SK-N-MC (cell line): ENCODE measurements at places on chromosomes 3 and 15.

- DNase-seq, result no peak
These were observed at the start of gene TM6SF1 for GRCh38 chr15:83106994-83107840. Gene TM6SF1 (plus strand): TSS chr15:83107645. CDS start chr15:83107681, 36 bp downstream.

- no peak for DNase-seq
These were observed 210.2 kb downstream of the NR1D2 start for GRCh38 chr3:24155276-24155675.

DNA sequence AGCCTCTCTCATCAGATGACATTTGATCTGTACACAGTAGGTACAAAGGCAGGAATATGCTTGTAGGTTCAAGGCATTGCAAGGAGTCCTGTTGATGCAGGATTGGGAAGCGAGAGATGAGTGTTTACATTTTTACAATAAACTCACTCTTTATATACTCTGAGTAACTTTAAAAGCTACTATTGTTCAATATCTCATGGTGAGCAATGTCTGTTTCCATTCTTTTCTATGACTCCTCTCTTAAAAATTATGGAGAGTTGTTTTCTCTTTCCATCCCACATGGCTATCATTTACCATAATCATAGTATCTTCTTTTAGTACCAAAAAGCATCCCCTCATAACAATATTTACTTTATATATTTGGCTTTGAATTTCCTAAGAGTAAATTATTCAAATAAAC is 314.0 kb upstream of the CDIN1 start:
- DNase-seq, result no peak

DNA sequence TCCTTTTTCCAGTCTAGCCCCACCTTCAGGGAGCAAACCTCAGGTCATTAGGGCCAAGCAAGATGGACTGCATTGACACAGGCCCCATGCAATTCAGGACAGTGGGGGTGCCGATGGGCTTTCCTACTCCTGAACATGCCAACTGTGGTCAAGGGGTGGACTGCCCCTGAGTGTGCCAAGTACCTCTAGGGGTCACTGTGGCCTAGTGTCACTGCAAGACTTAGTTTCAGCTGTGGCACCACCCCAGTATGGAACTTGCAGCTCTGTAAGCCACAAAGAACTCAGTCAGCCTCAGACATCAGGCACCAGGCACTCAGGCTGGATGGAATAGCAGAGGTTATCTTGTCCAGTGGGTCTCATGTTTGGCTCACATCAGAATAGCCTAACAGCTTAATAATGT is 32.3 kb downstream of the EXOG start:
- DNase-seq, result no peak

DNA sequence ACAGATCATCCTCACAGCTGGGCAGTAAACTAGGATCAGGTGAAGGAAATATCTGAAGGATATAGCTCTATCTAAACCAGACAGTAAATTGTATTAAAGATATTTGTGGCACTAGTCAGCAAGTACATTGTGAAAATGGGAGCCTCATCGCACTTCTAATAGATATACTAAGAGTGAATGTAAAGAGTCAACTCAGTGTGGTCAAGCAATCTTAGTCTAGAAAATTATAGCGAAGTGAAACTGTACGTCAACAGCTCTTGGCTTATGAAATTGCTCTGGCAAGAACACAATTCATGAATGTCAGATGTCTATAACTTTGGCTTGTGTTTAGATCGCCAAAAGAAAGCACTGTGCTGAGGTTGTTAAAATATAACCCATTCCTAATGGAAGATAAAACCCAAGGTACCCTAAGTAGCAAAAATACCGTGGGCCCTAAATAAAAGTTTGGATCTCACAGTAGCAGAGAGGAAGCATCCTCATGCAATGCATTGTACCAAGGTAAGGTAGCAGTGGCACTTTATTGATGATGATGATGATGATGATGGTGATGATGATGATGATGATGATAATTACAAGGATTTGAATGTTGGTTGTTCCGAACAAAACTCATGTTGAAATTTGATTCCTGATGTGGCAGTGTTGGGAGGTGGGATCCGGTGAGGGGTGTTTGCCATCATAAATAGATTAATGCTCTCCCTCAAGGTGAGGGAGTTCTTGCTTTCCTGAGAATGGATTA is 228.5 kb downstream of the UNC13C start:
- no peak for DNase-seq

DNA sequence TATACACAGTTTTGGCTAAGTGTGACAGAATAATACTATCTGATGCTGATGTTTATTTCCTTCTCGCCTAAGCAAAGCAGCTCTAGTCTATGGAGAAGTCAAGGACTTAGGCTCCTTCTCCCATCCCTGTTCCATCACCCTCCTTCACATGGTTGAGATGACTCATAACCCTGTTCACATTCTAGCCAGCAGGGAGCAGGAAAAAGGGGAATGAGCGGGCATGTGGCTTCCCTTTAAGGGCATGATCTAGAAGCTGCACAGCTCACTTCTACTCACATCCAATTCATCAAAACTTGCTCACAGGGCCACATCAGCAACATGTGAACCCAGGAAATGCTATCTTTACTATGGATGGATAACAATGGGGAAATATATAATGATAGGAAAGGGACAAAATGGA is 40.9 kb downstream of the CBLB start:
- DNase-seq, result no peak

DNA sequence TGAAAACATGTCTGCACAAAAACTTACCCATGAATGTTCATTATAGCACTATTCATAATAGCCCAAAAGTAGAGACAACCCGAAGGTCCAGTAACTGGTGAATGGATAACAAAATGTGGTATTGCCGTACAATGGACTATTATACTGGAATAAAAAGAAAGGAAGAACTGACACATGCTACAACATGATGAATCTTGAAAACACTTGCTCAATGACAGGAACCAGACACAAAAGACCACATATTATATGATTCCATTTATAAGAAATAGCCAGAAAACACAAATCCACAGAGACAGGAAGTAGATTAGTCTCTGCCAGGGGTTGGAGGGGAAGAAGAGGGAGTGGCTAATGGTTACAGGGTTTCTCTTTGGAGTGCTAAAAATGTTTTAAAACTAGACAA is 18.3 kb downstream of the SHC4 start:
- DNase-seq, result no peak

- DNase-seq, result no peak
These were observed 774.7 kb downstream of the MECOM start for GRCh38 chr3:168888781-168889180.

DNA sequence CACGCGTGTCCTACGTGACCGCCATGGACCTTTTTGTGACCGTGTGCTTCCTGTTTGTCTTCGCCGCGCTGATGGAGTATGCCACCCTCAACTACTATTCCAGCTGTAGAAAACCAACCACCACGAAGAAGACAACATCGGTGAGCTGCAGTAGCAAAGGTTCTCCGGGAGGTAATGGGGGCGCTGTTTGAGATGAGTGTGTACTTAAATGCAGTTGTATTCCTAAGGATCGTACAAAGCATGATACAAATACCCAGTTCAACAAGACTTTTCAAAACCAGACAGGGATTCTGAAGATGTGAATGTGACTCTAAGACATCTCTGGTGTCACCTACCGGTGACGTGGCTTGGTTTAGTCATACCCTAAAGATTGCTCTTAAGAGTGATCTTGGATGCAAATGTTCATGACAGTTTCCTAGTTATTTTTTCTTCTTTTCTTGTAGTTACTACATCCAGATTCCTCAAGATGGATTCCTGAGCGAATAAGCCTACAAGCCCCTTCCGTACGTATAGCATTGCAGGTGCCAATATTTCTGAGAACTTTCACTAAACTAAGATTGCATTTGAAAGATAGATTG is 556.6 kb downstream of the GABRG3 start:
- no peak for DNase-seq

DNA sequence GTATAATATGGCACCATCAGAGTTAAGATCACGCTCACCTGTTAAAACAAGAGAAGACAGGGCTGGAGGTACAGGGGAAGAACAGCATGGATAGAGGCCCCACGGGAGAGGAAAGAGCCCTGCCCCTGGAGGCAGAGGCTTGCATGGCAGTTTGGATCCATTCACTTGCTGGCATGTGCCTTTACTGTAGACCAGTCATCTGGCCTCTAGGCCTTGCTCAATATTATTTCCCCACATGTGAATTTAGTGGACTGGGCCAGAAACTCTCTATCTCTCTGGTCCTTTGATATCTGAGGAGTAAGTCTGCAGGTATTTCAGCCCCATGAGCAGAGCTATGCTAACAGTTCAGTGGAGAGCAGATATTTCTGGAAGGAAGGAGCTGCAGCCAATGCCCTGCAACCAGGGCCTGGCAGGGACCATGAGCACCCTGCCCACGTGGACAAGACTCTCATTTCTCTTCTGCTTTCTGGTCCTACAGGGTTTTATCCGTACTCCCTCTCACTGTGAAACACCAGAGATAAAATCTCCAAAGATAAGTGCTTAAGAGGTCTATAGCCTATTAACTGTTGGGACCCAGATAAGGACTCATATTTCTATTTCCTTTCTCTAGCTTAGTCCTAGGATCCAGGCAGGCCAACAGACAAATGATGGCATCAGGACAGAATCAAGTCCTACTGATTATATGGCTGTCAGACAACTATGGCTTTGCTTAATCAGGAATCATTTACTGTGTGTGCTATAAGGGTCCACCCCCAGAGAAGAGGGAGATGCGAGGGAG is 65.0 kb downstream of the CLDN11 start:
- no peak for DNase-seq

GRCh38 chr3:144643771-144644198 is 672.2 kb downstream of the DIPK2A start:
- DNase-seq, result no peak

DNA sequence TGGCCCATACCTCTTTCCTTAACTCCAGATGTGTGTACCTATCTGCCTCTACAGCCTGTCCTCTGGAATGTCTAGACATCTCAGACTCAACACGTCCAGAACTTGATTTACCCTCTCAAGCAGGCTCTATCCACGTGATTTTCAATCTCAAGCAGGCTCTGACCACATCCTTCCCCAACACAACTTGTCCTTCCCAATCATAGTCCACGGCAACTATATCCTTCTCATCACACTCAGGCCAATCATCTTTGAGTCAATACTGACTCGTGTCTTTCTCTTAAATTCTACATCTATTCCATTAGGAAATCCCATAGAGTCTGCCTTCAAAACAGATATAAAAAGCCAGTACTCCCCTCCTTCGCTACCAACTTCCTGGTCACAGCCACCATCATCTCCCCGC is 70.4 kb downstream of the FOXP1 start:
- DNase-seq, result no peak

DNA sequence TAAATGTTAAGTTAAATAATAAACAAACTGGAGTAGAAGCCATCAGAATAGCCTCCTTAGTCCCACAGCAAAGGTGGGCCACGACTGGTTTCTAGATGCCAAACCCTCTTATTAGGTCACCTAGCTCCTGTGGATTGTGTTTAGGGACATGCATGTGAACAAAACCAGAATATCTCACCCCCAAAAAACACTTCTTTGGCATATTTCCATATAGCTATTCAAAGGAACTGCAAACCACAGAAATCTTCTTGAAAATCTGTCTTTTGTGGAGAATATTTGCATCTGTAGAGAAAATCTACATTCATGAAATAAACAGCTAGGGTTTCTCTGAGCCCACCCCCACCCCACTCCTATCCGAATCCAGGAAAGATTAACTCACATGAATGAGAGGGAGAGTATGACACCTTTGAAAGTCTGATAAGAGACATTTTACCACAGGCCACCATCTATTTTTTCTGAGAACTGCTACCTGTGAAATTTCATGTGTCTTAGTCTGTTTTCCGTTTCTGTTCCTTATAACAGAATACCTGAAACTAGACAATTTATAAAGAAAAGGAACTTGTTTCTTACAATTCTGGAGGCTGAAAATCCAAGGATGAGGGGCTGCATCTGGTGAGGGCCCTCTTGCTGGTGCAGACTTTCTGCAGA is 159.4 kb downstream of the NEK10 start:
- no peak for DNase-seq

DNA sequence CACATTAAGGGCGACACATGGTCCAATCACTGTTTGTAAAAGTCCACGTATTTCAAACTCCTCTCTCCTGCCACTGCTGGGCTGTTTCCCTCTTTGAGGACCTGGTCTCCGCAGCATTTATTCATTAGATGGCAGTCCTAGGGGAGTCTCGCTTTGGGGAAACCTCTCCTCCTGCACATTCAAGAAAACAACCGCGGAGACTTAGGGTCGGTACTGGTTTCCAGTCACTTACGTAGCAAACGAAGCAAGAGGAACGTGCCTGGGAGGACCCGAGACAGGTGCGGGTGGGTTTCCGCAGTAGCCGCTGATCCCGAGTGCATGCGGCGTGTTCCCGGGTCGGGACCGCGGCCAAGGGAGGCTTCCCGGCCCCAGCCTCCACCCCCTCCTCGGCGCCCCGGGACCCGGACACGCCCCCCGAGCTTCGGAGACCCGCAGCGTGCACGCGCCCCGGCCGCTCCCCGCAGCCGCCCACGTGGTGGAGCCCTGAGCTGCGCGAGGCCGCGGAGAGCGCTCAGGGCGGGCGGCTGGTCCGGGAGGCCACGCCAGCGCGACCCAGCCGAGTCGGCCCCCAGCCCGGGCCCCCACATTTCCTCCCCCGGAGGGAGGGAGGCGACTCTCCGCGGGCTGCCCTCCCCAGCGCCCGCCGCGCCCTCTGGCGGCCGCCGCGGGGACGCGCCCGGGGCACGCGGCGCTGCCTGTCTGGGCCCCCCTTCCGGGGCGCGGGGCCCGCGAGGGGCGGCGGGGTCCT is 1.1 kb upstream of the IGF1R start:
- no peak for DNase-seq

DNA sequence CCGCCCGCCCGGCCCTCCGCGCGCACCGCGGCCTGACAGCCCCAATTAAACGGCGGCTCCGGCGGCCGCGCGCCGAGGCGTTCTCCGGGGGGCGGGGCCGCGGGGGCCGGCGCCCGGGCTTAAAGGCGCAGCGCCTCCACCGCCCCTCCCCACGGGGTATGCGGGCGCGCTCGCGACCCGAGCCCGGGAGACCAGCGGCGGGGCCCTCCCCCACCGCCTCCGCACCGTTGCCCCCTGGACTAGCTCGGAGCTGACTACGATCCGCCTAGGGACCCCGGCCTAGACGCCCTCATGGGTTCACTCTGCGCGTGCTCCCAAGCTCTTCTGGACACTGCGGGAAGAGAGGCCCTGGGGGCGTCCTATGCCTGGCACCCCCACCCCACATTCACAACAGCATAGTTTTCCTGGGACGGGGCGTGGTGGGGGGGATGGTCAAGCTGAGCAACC is at the start of gene DUSP7:
Gene DUSP7, minus strand, starts transcription at position 51 of the 447 bp plus-strand sequence. CDS start 205 bp downstream, outside the sequence.
- DNase-seq, result no peak

- no peak for DNase-seq
These were observed 13.4 kb downstream of the SCAMP5 start for GRCh38 chr15:75008629-75009326.
